ENCODE measurements at places on chromosomes 5 and 9.

DNA sequence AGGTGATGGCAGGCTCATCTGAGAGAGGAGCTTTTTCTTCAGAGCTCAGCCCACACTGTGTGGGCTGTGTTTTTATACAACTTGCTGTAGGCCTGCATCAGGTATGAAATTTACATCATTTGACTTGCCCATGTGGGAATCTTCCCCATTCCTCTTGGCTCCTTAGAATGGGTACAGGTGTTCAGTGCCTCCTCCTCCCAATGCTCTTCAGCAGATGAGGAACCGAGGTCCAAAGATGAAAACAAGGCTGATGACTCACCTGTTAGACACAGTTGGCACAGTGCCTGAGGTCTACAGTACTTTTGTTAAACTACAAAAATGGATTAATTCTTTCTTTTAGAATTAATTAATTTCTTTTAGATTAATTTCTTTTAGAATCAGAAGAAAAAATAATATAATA, 20.8 kb downstream of the PAPPA start:
- DNase-seq, result no peak

GRCh38 chr5:173242675-173243121, 7.7 kb upstream of the NKX2-5 start:
- no peak for DNase-seq

DNA sequence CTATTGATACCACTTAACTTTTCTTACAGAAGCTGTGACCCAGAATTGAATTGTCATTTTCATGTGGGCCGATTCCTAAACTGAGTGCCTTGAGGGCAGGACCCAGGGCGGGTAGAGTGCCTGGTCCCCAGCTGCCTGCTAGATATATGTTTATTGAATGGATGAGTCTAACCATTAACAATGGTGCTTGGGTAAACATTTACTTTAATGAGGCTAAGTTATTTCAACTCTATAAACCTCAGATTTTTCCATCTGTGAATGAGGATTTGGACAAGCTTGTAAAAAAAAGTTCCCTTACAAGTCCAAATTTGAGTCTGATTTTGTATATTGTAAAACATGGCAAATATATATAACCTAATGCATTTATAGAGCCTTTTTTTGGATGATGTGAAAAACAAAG, 181.8 kb upstream of the ELL2 start:
- DNase-seq, result no peak

- no peak for DNase-seq
Measured at GRCh38 chr9:94864196-94864595, 137.7 kb downstream of the AOPEP start.

GRCh38 chr5:151250346-151251000, 2.5 kb upstream of the GM2A start:
- no peak for DNase-seq

- DNase-seq, result no peak
Measured at GRCh38 chr5:35483780-35484179, 133.9 kb upstream of the SPEF2 start.

GRCh38 chr5:142422429-142422828, 97.6 kb upstream of the SPRY4 start:
- no peak for DNase-seq

DNA sequence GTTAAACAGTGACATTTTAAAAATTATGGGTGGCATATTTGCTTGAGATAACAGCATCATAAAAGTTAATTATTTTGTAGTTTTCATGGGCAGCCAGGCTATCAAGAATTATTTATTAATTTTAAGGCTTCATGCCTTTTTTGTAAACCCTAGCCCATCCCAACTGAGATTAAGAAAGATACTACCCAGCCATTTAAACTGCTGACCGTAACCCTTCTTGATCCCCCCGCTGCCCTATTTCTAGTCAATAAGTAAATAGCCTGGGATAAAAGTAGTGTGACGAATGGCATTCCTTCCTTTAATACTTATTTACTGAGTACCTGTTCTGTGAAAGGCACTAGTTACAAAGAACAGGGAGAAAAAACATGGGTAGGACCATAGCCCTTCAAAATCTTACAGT, 88.3 kb downstream of the DROSHA start:
- DNase-seq, result no peak

DNA sequence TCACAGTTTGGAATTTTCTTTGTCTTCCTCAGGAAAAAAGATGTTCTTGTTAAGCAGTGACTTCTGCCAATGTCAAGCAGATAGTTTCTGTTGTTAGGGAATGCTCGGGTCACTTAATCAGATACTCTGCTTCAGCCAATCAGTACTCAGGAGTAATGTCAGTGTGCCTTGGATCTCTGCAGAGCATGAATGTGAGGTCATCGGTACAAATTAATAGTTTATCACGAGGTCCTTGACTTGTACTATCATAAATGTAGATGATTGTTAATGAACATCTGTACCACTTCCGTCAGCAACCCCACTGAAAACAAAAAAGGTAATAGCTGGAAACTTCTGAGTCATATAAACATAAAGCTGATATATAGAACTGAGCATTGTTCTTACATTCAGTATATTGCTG, 73.6 kb downstream of the FBXL7 start:
- no peak for DNase-seq

DNA sequence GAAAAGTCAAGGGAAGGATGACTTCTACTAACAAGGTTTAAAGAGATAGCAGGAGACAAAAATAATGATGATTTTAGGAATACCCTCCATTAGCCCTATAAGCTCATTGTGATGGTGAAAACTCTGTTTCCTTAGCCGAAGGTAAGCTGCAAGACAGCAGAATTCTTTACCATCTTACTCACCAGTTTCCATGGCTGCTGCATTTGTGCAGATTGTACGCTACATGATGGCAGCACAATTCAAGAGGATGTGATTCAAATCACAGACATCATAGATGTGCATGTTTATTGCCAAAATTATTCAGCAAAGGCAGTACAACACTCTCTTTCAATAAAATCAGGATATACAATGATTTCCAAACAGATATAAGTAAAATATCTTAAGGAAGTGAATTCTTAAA, 175.6 kb downstream of the SPATA31D1 start:
- DNase-seq, result no peak

- DNase-seq, result no peak
Measured at GRCh38 chr5:3827624-3828023, 232.0 kb downstream of the IRX1 start.

All from esophagus squamous epithelium (tissue), 5 donors.